ENCODE measurements at places on chromosomes 7 and 10. TPM values are rescaled to one million over a fixed set of nuclear protein-coding genes. Genes with fewer than 3 reads are reported as not detected.

Gene EN2
- polyA plus RNA-seq = 0.69 TPM

Gene CYP2C9
- 0.64 TPM for polyA plus RNA-seq

Gene LRGUK
- polyA plus RNA-seq = 3.9 TPM

Gene AGMO
- 0.30 TPM for polyA plus RNA-seq

Gene TCERG1L
- 0.31 TPM for polyA plus RNA-seq

Gene OR6V1
- polyA plus RNA-seq = not detected

Gene COMTD1
- polyA plus RNA-seq = 14.2 TPM

Gene GNAT3
- polyA plus RNA-seq = not detected

Gene SPDYE11
- polyA plus RNA-seq = 1.3 TPM

Gene SLC13A1
- 0.25 TPM for polyA plus RNA-seq

Gene DPP6
- 47.8 TPM for polyA plus RNA-seq

Gene NAT16
- polyA plus RNA-seq = 0.16 TPM

Gene SRI
- polyA plus RNA-seq = 170 TPM

Gene CYP2E1
- 0.70 TPM for polyA plus RNA-seq

- no peak for DNase-seq
These were observed 45.1 kb downstream of the WIPI2 start for GRCh38 chr7:5234852-5235831.

GRCh38 chr10:106493751-106494150 is 670.8 kb downstream of the SORCS1 start:
- no peak for DNase-seq

GRCh38 chr7:42869131-42870020 is 42.5 kb downstream of the C7orf25 start:
- DNase-seq = no peak

DNA sequence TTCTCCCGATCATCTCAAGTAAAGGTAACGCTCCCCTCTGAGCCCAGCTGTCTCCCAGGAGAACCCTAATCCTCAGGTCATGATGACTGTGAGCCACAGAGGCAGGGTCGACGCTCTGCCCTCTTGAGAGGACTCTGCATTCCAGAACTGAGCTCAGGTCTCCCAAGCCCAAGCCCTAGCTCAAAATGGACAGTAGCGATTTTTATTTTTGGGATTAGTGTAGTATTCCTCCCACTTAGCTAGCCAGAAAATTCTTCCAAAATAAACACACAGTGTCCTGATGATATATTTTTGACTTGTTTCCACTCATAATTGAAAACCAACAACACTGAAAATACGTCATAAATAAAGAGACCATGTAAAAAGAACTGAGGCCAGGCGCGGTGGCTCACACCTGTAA is 462.0 kb upstream of the MGMT start:
- DNase-seq = no peak

DNA sequence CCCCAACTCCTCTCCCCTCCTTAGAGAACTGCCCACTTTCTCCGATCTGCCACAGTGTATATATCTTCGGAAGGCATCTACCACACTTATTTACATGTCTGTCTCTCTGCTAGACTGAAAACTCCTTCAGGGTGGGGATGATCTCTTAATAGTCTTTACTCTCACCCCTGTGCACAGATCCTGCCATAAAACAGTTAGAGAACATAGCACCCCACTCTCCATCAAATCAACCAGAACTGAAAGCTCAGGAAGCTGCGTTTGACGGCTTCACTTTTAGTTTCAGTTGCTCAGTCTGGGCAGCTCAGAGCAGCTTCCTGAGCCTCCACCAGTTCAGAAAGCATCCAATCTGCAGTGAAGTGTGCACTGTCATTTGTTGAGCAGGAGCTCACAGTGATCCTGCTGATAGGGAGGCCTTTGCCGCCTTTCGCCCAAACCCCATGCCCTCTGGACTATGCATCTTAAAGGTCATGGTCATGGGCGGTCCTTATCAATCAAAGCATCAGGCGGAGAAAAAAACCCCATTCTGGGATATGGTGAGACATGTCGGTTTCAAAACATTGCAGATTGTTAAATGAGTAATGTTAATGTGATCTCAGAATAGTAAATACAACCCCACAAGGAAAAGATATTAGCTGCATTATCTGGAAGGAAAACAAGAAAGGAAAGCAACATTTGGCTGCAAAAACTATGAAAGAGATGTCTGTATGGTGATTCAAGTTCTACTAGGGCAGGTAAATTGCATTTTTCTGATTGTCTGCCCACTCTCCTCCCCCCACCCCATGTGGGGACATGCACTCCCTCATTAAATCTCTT is 167.1 kb upstream of the ADO start:
- DNase-seq = no peak

- no peak for DNase-seq
These were observed 167.5 kb downstream of the NRF1 start for GRCh38 chr7:129778770-129779601.

DNA sequence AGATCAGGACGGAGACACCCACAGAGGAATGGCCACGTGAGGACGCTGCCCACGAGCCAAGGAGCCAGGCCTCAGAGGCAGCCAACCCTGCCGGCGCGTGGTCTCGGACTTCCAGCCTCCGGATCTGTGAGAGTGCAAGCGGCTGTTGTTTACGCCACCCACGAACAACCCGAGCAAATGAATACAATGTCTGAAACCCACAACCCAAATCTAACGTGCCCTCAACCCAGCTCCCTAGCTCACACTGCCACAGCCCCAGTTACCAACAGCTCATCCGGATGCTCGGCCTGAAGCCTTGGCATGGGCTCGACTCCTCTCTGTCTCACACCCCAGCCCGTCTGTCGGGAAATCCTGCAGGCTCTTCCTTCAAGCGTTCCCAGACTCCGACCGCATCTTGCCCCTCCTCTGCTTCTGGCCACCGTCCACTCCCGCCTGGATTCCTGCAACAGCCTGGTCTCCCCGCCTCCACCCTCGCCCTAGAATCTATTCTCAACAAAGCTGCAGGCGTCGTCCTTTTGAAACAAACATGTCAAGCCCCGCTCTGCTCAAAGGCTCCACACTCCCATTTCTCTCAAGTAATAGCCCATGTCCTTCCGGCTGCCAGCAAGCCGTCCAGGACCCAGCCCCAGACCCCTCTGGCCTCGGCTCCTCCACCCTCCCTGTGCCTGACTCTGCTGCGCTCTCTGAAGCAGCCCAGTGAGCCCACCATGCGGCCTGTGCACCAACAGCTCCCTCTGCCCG is 35.3 kb downstream of the STK32C start:
- DNase-seq = no peak

- DNase-seq = no peak
These were observed 48.9 kb upstream of the PDCD4 start for GRCh38 chr10:110822712-110823311.

GRCh38 chr10:110723224-110723891 is 79.2 kb downstream of the RBM20 start:
- no peak for DNase-seq

GRCh38 chr10:28120043-28120749 is 121.3 kb upstream of the ODAD2 start:
- no peak for DNase-seq

- DNase-seq = no peak
These were observed 4.8 kb downstream of the INA start for GRCh38 chr10:103281753-103282152.

DNA sequence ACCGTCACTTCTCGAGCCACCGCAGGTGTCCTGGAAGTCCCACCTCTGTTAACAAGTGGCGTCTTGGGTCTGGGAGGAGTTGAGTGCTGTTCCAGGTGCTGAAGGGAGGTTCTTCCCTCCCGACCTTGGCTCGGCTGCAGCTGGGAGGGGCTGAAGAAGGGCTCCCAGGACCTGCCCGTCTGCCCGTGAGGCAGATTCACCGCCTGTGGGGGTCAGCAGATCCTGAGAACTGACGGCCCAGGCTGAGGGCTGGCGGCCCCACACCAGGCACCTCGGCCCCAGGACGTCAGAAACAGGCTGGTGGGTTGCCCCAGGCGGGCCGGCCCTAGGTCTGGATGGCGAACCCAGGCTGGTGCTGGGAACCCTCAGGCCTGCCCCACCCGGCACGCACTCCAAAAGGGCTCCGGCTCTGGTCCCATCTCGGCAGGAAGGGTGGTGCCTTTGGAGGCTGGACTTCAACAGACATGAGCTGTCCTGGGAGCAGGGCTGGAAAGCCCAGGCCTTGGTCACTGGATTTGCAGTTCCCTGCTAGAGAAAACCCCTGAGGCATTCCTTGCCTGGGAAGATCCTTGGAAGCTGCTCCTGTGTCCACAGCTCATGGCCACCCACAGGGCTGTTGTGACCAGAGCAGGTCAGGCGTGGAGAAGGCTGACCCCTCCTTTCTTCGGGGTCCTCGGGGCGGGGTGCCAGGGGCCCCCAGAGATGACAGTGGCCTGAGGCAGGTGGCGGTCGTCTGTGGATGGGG is 42.6 kb upstream of the CFAP46 start:
- DNase-seq = no peak

DNA sequence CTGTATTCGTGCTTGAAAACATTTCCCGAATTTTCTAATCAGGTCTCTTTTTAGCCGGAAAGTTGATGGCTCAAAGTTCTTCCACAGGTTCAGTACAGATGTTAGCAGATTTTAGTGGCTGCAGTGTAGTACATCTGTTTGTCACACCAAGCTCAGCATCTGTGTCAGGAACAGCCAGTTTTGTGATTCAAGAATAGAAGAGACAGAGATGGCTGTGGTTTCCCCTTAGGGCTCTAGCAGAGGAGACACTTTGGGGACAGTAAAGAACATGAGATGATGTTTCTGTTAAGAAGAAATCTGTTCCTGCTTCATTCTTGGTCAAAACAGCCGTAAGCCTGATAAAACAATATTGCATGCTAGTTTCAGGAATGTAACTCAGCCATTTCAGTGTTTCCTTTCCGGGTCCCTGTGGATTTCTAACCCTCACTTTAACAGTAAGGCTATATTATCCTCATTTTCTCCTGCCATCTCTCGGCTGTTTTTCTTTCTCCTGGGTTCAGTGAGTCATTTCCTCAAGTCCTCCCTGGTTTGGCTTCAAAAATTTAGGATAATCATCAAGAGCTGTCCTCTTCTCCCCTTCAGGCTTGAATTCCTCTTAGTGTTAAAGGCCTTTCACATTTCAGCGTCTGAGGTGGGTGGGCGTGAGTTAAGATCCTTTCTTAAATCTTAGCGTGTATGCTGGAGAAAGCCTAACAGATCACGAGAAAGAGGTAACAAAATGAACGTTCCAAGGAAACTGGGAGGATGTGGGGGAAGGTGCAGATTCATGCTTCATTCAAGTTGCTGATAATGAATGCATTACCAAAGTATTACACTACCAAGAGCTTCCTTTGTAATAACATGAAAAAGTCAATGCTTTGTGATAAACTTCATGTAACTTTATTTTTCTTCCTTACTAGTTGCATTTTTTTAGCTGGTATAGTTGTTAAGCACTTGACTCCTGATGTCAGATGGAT is 37.1 kb upstream of the BICC1 start:
- no peak for DNase-seq

DNA sequence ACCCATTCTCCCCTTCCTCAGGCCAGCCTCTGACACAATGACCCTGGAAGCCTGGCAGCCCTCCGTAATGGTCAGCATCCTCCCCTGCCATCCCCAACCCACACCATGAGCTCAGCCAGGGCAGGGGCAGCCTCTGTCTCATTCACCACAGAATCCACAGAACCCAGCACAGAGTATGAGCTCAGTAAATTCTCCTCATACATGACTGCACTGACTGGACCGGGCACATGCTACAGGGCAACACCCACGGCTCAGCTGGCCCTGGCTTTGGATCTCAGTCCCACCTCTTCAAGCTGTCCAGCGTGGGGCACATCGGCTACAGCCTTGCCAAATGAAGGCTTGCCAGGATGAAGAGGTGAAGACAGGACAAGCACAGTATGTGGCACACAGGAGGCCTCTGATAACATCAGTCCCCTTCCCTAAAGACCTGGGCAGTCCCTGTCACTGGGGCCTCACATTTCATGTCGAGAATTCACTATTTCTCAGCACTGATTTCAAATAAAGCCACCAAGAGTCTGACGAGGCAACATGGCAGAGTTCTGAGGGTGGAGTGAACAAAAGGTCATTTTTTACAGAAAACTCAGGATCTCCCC is 7.9 kb downstream of the GPRIN2 start:
- DNase-seq = no peak

GRCh38 chr7:125173571-125173970 is 243.9 kb upstream of the POT1 start:
- no peak for DNase-seq

GRCh38 chr10:62083412-62084267 is 182.1 kb downstream of the ARID5B start:
- no peak for DNase-seq

GRCh38 chr10:101388676-101389276 is 34.8 kb downstream of the BTRC start:
- no peak for DNase-seq

GRCh38 chr7:964401-965231 is 10.1 kb upstream of the ADAP1 start:
- DNase-seq = no peak

- DNase-seq = no peak
These were observed 261.9 kb downstream of the PTPRN2 start for GRCh38 chr7:158325530-158326381.

Measured in left renal pelvis (tissue), 4 donors.